ENCODE measurements at places on chromosomes 2 and 18.

GRCh38 chr2:230886671-230887071 lies 21.9 kb downstream of the ITM2C start:
- no peak for DNase-seq

GRCh38 chr2:179882851-179883806 lies 21.7 kb upstream of the ZNF385B start:
- DNase-seq = no peak

DNA sequence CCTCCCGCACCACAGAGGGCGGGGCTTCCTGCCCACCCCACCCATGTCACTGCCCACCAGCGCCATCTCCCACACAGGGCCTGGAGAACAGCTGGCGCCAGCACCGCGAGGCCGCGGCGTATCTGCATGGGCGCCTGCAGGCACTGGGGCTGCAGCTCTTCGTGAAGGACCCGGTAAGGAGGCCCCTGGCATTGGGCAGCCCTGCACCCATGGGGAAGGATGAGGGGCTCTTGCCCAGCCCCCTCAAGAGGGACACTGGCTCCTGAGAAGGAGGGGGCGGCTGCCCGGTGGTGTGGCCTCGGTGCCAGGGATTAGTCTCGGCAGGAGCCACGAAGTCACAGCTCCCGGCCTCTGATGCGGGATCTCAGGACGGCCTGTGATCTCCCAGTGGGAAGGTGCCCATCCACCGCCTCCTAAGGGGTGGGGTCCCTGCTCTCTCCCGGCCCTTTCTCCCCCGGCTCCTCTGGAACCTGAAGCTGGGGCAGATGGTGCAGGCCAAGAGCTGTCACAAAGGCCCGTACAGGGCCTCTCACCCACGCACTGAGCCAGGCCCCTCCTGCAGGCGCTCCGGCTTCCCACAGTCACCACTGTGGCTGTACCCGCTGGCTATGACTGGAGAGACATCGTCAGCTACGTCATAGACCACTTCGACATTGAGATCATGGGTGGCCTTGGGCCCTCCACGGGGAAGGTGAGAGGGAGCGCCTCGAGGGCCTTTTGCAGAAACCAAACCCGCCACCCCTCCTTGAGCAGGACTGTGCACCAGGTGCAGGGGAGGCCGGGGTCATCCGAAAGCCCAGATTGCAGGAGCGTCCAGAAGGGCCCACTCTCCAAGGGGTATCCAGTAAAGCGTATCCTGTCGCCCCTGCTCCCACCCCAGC lies 9.1 kb downstream of the AGXT start:
- DNase-seq = no peak

GRCh38 chr2:209070262-209070661 lies 353.6 kb upstream of the MAP2 start:
- DNase-seq = no peak

DNA sequence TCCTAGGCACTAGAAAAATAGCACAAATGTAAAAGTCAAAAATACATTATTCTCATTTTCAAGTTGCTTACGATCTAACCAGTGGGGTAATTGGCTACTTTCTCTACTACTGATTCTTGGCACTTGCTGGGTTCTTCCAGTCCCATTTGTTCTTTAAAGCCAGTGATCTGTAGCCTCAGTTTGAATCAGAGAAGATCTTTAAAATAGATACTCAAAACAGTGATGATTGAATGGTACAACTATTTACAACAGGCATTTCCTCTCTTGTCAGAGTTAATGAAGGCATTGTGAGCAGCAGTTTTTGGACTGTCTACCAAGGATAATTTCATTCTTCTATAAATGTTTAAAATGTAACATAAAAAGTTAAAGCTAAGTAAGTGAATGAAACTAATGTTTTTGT lies 128.3 kb upstream of the FSIP2 start:
- DNase-seq = no peak

DNA sequence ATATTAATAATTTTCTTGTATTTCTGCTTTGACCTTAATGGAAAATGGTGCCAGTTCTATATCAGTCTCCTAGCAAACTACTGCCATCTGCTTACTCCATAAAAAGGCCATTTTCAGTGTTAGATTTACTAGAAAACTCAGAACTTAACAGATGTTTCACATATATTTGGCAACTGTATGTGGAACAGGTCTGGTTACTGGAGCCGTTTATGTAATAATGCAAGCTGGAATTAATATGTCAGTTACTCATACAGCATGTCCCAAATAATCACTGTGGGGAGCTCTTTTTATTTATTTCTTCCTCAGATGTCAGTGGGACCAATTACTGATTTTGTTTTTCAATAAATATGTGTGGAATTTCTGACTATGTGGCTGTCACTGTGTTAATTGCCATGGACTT lies 1247.6 kb downstream of the CNTNAP5 start:
- no peak for DNase-seq

- DNase-seq = no peak
Measured at GRCh38 chr2:128773641-128774319, 455.1 kb upstream of the HS6ST1 start.

- DNase-seq = no peak
Measured at GRCh38 chr2:240935103-240935876, 29.2 kb downstream of the CROCC2 start.

DNA sequence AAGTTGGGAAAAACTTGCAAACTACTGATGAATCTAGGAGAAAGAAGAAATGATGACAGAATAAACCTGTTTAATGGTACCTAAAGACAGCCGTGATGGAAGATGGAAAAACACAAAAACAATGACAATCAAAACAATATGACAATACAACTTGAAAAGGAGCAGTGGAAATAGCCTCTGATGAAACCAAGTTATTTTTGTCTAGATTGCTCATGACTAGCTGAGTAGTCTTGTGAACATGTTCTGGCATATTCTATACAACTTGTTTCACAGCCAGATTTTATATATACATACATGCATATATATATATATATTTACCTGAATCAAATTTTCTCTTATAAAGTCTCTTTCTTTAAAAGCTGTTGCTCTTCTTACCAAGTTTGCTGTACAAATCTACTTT lies 439.1 kb downstream of the TGIF1 start:
- no peak for DNase-seq

- DNase-seq = no peak
Measured at GRCh38 chr18:48354746-48355260, 54.4 kb downstream of the ZBTB7C start.

All from stimulated activated CD8-positive, alpha-beta memory T cell treated with anti-CD3 and anti-CD28 coated beads, Interleukin-7, amount 100 ng/mL, for 1 hour (primary cell).